ENCODE measurements at places on chromosomes 7 and 10.

GRCh38 chr10:63634488-63635065 is 113.4 kb downstream of the REEP3 start:
- no peak for DNase-seq

DNA sequence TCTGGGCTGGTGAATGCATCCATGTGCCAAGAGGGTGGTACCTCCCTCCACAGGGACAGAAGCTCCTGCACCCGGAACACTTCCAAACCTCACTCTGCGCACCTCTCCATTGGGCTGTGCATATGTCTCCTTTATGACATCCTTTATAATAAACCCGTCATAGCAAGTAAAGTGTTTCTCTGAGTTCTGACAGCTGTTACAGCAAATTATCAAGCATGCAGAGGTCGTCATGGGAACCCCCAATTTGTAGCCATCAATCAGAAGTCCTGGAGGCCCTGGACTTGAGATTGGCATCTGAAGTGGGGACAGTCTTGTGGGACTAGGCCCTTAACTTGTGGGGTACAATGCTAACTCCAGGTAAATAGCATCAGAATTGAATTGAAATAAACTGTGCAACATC is 29.4 kb upstream of the PARD3 start:
- DNase-seq, result no peak

GRCh38 chr10:24887855-24888231 is 64.6 kb downstream of the PRTFDC1 start:
- DNase-seq, result no peak

DNA sequence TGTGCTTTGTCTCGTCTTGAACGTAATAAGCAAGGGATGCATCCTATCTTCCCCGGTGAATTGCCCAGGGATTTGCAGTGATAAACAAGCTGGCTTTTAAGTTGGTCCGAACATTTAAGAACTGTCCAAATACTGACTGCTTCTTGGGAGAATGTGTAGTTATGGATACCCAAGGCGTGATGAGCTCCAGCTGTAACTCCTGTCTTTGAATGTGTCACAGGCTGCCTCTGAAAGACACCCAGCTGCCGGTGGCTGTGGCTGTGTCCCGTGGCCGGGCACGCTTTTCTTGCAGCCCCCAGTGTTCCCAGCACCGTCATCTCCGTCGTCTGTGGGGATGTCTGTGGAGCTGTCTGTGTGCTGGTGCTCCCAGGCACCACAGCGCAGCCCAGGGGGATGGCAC is 118.1 kb downstream of the GLRX3 start:
- no peak for DNase-seq

DNA sequence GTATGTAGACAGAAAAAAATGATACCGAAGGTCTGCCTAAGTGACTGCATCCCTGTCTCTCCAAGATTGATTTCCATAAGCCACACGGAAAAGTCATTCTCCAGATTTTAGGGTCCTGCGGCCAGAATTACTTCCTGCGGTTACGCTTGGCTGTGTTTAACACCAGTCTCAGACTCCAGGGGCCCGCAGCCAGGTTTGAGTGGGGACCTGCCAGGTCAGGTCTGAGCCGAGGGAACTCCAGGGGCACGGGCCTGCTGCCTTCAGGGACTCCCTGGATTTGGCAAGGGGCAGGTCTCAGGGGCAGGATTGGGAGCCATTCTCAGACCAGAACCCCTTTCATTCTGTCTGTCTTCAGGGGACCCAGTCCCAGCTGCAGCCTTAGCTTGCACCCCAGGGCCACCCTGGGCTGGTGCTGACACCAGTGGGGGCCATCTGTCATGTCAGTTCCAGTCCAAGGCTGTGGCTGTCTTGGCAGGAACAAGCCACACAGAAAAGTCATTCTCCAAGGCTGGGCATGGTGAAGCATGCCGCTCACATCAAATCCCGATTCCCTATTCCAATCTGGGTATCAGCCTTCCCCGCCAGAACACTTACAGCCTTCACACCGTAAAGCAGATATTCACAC is 39.0 kb downstream of the TMEM120A start:
- DNase-seq, result no peak

DNA sequence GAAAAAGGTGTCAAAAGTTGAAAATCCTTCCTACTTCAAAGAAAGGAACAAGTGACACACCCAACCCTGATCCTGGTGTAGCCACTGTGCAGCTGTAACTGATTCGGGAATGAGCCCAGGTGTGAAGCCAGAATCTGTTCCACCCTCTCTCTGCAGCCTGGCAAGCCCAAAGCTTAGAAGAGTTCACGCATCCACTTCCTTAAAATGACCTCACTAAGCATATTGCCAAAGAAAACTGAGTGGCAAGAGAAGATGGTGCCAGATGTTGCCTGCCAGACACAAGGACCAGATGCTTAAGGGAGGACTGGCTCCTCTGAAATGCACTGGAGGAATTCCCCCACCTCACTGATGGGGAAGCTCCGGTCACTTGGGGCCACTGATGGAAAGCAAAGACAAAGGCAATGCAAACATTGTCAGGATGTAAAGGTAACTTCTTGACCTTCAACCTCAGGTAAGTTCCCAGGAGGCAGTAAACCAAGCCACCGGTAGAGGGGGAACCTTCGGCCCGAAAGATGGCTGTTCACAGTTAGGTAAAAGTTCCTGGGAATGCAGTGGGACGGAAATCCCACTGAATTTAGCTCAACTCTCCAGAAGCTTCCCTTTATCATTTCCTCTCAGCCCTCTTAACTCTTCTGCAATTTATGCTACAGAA is 554.9 kb downstream of the KCNMA1 start:
- no peak for DNase-seq

GRCh38 chr7:127107601-127108007 is 145.1 kb downstream of the GRM8 start:
- DNase-seq, result no peak

GRCh38 chr10:112313911-112314310 is 30.7 kb downstream of the TECTB start:
- DNase-seq, result no peak

- DNase-seq, result no peak
These were observed 31.8 kb upstream of the PRSS1 start for GRCh38 chr7:142717453-142717852.

DNA sequence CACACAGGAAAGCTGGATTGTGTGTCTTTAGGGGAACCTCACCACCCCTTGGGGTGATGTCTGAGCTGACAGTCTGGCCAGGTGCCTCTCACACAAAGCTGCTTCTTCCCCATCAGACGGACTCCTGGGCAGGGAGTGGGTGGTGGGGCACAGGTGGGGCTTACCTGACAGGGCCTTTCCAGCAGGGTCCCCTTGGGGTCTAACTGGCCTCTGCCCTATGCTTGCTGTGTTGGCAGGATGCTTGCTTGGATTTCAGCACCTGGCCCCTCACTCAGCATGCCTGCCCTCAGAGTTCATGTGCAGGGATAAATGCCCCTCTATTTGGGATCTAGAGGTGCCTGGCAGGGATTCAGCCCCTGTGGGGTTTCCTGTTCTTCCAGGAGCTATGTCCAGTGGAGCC is 496.9 kb upstream of the ZMIZ1 start:
- DNase-seq, result no peak

- no peak for DNase-seq
These were observed 11.9 kb upstream of the INPP5F start for GRCh38 chr10:119713744-119714483.

- DNase-seq, result no peak
These were observed 255.0 kb upstream of the SP8 start for GRCh38 chr7:21041666-21042065.

DNA sequence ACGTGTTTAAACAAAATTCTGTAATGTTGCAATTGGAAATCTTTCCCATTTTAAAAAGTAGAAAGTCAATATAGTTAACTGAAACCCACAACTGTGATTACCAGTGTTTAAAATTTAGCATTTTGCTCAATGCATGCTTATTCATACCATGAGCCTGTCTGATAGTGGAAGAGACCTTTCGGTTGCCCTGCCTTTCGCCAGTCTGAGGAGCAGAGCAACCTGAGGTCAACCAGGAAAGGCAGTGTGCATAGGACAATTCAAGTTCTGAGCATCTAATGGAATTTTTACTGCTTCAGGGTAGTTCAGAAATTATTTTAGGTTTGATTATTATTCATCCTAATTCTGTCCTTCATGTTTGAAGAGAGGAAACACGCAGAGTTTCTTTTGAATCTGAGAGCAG is 100.8 kb downstream of the CUBN start:
- no peak for DNase-seq

DNA sequence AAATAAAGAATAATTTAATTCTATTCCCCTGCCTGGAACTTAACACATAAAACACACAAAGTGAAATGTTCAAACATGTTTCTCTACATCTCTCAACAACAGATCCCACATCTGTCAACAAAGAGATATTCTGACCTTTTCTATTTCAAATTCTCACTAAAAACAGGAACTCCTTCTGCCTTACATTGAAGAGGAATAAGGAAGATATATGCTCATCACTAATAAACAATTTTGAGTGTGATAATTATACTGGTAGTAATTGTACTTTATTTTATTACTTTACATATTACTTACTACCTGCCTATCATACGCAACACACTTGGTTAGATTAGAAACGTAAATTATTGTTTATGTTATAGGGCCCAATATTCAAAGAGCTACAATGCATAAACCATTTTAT is 13.4 kb downstream of the AKR1C2 start:
- no peak for DNase-seq

Data from NCI-H2107 (cell line).